ENCODE measurements at places on chromosomes 1 and 21.
A peak's percentile ranks its signal among the peaks of the same experiment; 100 is the strongest.

- peak; percentile 66 for DNase-seq
Measured at GRCh38 chr1:63967901-63968300, 194.1 kb downstream of the ROR1 start.

DNA sequence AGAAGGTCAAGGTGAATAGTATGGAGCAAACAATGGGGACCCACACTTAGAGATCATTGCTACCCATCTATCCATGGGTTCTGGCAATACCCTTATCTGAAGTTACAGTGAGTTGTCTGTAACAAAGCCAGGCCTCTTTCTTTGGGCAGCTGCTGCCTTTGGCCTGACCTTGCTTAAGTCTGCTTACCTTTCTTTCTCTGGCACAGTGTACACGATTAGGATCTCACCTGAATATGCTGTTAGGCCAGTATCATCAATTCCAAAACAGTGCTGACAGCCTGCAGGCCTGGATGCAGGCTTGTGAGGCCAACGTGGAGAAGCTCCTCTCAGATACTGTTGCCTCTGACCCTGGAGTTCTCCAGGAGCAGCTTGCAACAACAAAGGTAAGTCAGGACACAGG, 132.9 kb upstream of the BMP8A start:
- no peak for DNase-seq

- no peak for DNase-seq
Measured at GRCh38 chr1:99603699-99604560, 42.0 kb upstream of the PALMD start.

- no peak for DNase-seq
Measured at GRCh38 chr1:26538480-26539412, 9.2 kb downstream of the RPS6KA1 start.

GRCh38 chr1:75430526-75430925, 180.4 kb downstream of the SLC44A5 start:
- no peak for DNase-seq

GRCh38 chr1:156511644-156512043, 11.1 kb upstream of the MEF2D start:
- no peak for DNase-seq

- DNase-seq = peak; percentile 86
Measured at GRCh38 chr1:228964178-228965089, 229.2 kb downstream of the RHOU start.

DNA sequence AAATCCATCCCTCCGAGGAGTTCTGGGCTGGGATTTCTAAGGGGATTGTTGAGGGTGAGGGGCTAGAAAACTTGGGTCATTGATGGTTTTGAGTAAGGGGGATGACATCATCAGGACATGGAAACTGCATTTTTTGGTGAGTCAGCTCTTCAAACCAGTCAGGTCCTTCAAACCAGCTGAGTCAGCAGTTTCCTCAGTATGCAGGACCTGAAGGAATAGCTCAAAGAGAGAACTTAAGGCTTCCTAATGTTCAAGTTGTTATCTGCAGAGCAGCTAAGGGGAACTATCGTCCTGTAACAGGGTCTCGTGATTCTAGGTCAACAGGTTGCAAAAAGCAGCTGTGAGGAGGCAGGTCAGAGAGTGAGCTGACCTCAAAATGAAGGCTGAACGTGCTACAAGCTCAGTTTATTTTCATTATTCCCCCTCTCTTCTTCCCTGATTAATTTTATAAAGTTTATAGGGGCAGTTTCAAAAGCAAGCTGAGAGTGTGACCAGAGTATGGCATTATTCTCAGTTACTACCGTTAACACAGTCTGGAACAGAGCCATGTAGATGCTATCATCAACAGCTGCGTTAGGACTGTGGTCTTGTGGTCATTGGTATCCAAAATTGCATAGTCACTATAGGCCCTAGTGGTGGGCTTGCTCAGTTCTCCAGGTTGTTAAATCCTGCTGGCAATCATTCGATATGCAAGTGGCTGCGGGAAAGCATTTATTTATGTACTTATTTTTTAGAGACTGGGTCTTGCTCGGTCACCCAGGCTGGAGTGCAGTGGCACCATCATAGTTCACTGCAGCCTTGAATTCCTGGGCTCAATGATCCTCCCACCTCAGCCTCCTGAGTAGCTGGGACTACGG, 10.7 kb upstream of the SDC3 start:
- peak; percentile 30 for DNase-seq

- DNase-seq = no peak
Measured at GRCh38 chr1:43683560-43683959, 23.8 kb upstream of the ST3GAL3 start.

DNA sequence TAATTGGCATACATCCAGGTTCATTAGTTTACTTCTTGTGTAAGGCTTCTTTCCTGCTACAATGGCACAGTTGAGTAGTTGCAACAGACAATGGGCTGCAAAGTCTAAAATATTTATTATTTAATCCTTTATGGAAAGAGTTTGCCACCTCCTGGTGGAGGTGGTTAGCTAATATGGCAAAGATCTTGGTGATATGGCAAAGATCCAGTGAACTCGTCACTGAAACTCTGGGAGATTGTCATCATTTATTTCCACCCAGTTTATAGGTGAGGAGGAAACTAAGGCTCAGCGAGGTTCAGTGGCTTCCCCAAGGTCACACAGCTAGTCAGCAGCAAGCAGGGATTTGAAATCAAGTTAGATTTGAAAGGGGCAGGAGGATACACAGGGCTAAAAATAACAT, 16.1 kb upstream of the IFFO2 start:
- DNase-seq = no peak

GRCh38 chr1:147169171-147169570, 3.1 kb downstream of the PRKAB2 start:
- no peak for DNase-seq

- DNase-seq = no peak
Measured at GRCh38 chr1:241608379-241609033, 31.7 kb downstream of the CHML start.

DNA sequence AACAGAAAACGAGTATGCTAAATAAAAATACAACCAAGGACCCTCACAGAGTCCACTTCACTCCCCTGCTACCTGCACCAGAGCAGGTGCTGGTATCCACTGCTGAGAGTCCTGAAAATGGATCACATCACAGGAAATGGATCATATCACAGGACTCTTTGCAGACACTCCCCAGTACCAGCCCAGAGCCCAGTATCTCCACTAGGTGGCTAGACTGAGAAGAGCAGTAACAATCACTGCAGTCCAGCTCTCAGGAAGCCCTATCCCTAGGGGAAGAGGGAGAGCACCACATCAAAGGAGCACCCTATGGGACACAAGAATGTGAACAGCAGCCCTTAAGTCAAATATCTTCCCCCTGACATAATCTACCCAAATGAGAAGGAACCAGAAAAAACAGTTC, 28.0 kb downstream of the AGBL4 start:
- no peak for DNase-seq

GRCh38 chr1:53636621-53637171, 102.3 kb downstream of the GLIS1 start:
- DNase-seq = no peak

- DNase-seq = no peak
Measured at GRCh38 chr1:39091845-39092645, 65.9 kb downstream of the NDUFS5 start.

- peak; percentile 19 for DNase-seq
Measured at GRCh38 chr1:226763905-226764264, 24.8 kb upstream of the ITPKB start.

DNA sequence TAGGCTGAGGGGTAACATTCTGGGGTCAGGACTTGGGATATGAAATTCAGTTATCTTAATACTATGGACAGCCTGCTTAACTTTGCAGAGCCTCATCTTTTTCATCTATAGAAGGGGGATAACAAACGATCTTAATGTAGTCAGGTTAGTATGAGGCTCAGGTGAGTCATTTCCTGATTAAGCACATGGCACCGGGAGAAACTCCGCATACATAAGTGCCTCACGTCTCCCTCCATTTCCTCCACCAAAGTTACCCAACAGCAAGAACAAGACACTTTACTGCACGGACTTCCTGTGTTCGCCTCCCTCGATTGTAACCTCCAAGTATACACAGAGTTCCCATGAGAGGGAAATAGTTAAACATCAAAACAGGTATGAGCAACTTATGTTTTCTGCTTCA, 112.7 kb upstream of the COA6 start:
- DNase-seq = no peak

DNA sequence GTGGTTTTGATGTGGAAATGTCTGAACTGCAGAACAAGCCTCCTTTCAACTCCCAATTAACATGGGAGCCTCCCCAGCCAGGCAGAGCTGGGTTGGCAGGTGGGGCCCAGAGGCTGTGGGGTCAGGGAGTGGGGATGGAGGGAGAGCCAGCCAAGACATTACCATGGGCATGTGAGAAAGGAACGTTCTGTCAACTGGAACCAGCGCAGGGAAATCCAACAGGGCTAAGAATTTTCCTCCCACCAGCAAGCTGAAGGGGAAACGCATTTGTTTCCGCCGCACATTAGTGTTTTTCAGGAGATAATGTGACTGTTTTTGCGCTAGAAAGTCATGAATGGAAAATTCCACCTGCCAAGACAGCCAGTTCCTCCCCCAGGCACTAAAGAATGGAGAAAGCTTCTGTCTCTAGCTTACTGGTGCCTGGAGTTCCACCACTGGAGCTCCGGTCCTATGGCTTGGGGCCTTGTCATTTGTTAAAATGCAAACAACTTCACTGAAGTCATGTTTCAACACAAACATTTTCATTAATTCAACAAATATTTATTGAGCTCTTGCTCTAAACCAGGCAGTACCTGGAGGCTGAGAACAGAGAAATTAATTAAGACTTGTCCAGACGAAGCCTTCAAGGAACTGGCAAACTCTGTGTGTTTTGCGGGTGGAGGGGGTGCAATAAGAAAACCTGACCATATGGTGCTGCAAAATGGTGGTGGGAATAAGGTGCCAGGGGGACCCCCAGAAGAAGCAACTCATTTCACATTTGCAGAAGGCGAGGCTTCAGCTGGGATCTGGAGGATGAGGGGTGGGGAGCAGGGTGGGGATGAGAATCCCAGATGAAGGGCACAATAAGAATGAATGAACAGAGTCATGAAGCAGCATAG, 305.1 kb downstream of the MATN1 start:
- no peak for DNase-seq

DNA sequence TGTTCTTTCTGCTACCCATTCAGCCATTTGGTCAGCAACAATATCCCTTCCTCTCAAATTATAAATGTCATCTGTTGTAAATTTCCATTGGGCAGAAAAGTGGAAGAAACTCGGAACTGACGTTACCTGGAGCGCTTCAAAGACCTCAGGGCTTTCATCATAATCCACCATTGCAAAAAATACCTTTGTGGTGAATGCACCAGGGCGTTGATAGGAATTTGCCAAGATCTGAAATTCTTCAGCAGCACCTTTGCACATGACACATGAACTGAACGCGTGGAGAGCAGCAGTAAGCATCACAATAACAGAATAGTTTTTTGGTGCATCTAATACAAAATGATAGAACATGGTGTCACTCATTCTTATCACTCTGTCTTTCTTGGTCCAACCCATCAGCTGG, 3.1 kb upstream of the TEKT2 start:
- DNase-seq = no peak

GRCh38 chr21:35908311-35909078, 151.8 kb downstream of the SETD4 start:
- DNase-seq = no peak

- DNase-seq = no peak
Measured at GRCh38 chr1:94542088-94542870, 720 bp upstream of the F3 start.

DNA sequence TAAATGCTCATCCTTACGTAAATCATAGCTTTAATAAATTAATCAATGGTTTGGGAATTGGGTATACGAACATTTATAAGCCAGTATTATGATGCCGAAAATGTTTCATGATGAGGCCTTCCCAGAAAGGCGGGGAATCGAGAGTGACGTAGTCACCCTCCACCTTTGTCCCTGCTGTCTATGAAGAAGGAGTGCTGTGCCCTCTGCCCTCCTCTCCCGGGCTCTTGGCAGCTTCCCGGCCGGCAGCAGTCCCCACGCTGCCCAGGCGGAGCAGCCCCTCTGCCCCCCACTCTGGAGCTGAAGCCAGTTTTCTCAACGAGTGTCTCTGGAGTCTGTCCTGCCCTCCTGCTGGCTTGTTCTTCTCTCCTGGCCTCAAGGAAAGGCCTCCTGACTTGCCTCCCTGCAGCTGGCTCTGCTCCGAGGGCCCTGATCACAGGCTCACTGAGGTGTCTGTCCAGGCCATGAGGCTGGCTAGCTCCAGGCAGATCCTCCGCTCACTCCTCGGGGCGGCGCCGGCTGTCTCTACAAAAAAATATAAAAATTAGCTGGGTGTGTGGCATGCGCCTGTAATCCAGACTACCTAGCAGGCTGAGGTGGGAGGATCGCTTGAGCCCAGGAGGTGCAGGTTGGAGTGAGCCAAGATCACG, 150.7 kb upstream of the COL6A1 start:
- DNase-seq = no peak

DNA sequence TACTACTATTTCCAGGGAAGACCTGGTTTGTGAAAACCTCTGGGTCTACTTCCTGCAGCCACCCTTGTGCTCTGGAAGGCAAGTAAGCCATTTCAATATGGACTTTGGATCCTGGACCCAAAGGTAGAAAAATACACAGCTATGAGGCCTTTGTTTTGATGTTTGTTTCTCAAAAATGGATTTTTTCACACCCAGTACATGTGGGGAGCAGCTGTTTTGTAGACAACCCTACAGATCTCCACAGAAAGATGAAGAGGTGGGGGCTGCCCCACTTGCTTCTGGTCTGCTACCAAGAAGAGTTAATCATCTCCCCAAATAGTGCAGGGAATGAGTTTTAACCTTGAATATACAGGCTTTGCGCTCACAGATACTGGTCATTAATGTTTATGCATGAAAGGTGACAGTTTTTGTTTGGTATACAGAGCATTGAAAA, 29.2 kb downstream of the ZNF281 start:
- DNase-seq = no peak

DNA sequence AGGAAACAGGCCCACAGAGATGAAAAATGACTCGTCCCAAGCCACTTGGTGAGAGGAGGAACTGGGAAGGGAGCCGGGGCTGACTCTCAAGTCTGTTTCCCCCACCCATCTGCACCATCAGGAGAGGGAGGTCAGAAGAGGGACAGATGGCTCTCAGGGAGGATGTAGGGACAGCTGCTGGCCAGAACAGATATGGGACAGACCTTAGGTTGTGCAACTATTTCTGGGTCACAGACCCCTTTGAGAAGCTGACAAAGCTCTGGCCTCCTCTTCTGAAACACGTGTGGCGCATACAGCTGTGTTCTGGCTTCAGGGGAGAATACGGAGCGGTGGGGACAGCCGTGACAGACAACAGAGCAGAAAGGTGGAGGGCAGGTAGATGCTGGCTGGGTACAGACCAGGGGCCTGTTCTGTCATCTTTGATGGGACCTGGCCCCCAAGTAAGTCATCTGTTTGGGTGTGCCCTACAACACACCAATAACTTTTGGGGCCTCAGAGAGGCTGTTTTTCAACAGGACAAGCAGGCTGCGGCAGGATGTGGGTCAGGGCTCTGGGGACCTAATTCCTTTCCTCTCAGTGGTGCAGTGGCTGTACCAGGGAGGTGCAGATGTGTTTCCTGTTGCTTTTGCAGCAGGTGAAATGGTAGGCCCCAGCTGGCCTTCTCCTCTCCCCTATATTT, 7.3 kb downstream of the SH3BGRL3 start:
- DNase-seq = no peak

GRCh38 chr1:1630191-1630964, 1.6 kb upstream of the MMP23B start:
- DNase-seq = peak; percentile 30

GRCh38 chr1:85479491-85479890, 14.5 kb upstream of the DDAH1 start:
- no peak for DNase-seq

Data from fibroblast of skin of left biceps (primary cell).